ENCODE measurements at places on chromosomes 5 and 9. TPM values are rescaled to one million over a fixed set of nuclear protein-coding genes. Genes with fewer than 3 reads are reported as not detected.

Gene GPR21
- total RNA-seq, result not detected

Gene SPATA31D4
- not detected for total RNA-seq

Gene LCNL1
- not detected for total RNA-seq

Gene NPR3
- 14.8 TPM for total RNA-seq

Gene SHOC1
- total RNA-seq, result not detected

Gene ZNF354C
- total RNA-seq, result 0.78 TPM

Gene ACOT12
- not detected for total RNA-seq

Gene PCDHA9
- total RNA-seq, result 0.04 TPM

Gene C5orf58
- not detected for total RNA-seq

Gene MZB1
- not detected for total RNA-seq

Gene IFNA13
- total RNA-seq, result not detected

Gene FOXI1
- not detected for total RNA-seq

Gene C1QTNF3
- total RNA-seq, result not detected

Gene QRFP
- total RNA-seq, result not detected

Gene SLC23A1
- 1.3 TPM for total RNA-seq

Gene STXBP1
- 16.5 TPM for total RNA-seq

Gene ZCCHC9
- 26.6 TPM for total RNA-seq

Gene RLN1
- total RNA-seq, result not detected

Gene PCDHGA5
- 0.18 TPM for total RNA-seq

Gene PCDHGB3
- total RNA-seq, result 0.28 TPM

Gene LCP2
- not detected for total RNA-seq

Gene ZBED3
- 3.6 TPM for total RNA-seq

Gene CD14
- 3.8 TPM for total RNA-seq

Gene HINT2
- 90.0 TPM for total RNA-seq

Gene TCF7
- total RNA-seq, result 16.9 TPM

Gene LIFR
- total RNA-seq, result 6.5 TPM

Gene CLIC3
- 3.3 TPM for total RNA-seq

Gene TMEM232
- total RNA-seq, result not detected

Gene ANKRD55
- not detected for total RNA-seq

Gene FRRS1L
- total RNA-seq, result 0.30 TPM

Gene ZNF608
- total RNA-seq, result 0.35 TPM

Gene ITGA2
- total RNA-seq, result 29.0 TPM

Gene NACC2
- 21.4 TPM for total RNA-seq

Gene ZFP37
- 1.8 TPM for total RNA-seq

Gene ORM1
- total RNA-seq, result not detected

Gene PAPPA
- 33.6 TPM for total RNA-seq

Gene INSL4
- 13.9 TPM for total RNA-seq

Gene C9orf50
- total RNA-seq, result not detected

Gene ACTBL2
- 0.07 TPM for total RNA-seq

Gene MEIKIN
- not detected for total RNA-seq

Gene LCN15
- not detected for total RNA-seq

Gene WNT8A
- total RNA-seq, result not detected

Gene TLE1
- total RNA-seq, result 87.5 TPM

Gene PPIC
- 17.8 TPM for total RNA-seq

Gene LRRC26
- total RNA-seq, result 1.5 TPM

Gene TSLP
- not detected for total RNA-seq

Gene TLX3
- total RNA-seq, result not detected

Gene NRG2
- total RNA-seq, result 1.9 TPM

Gene FGF18
- 0.60 TPM for total RNA-seq

Gene RASA1
- 23.9 TPM for total RNA-seq

Gene PCDHGC3
- 7.0 TPM for total RNA-seq

Gene NAIP
- total RNA-seq, result 0.27 TPM

Gene PCDHGA3
- not detected for total RNA-seq

Gene DROSHA
- total RNA-seq, result 38.0 TPM

Gene S100Z
- not detected for total RNA-seq

Gene CEL
- total RNA-seq, result 0.74 TPM

Gene XRCC4
- total RNA-seq, result 11.9 TPM
